ENCODE measurements at places on chromosomes 2 and 18. TPM values are rescaled to one million over a fixed set of nuclear protein-coding genes. Genes with fewer than 3 reads are reported as not detected.

Gene B4GALT6
- total RNA-seq, result 2.1 TPM

Gene EFR3B
- total RNA-seq, result 0.09 TPM

Gene SERPINB10
- not detected for total RNA-seq

Gene RGPD4
- not detected for total RNA-seq

Gene CFC1
- not detected for total RNA-seq
